ENCODE measurements at places on chromosomes 2 and 18.

GRCh38 chr18:34358923-34359322 is 134.2 kb upstream of the NOL4 start:
- DNase-seq: no peak

DNA sequence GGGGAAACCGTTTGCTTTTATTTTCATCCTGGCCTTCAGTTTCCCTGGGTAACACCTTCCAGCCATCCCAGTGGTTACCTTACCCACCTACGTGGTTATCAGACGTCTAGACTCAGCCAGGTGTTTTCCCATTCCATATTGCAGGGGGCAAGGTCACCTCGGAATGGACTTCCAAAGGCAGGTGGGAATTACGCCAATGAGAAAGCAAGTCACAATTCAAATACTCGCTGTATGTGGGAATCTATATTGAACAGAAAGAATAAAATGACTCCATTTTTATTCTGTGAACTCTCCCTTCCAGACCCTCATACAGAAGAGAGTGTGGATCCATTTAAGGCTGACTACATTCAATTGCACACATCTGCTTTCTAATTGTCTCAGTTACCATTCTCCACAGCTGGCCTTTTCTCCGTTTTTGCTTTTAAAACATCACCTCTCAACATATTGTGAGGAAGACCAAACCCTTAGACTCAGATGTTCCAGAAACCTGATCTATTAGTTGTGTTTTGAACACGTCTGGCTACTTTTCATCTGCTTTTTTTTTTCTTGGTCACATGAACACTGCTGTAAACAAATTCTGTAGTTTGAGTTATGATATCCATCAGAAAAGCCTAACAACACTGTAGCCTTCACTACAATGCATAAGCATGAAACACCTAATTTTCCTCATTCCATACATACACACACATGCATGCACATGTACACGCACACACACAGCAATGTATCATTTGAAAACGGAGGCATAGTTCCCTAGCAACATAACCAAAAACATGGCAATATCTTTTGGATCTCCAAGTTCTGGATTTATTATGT is 59.8 kb downstream of the BCL2 start:
- no peak for DNase-seq

DNA sequence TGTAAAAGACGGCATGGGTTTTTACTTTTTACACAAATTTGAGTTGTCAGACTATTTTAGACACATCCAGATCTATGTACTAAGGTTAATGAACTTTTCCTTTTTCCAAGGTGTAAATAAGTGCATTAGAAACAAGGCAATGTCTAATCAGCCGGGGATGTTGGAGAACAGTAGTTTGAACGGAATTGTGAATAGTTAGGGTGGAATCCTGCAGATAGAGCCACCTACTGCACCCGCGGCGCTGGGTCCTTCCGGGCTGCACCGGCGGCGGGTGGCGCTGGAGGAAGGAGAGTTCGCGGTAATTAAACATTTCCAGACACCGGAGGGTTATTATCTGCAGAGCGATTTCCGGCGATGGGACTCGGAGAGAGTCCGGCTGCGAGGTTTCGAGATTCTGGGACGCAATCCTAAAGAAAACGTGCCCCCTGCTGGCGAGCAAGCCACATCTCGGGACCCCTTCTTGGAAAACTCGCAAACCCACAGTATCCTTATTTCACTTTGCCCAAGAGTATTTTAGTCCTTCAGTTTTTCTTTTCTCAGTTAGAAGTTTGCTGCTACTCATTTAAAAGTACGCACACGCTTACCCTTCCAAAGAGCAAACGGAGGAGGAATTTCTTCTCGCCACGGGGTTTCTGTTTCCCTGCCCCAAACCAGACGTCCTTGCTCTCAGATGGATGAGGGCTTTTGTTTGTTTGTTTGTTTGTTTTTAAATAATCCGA is 4.5 kb upstream of the OSR1 start:
- peak; percentile 92 for DNase-seq

GRCh38 chr2:37775908-37776250 is 104.4 kb upstream of the CDC42EP3 start:
- DNase-seq: no peak

- no peak for DNase-seq
Measured at GRCh38 chr2:138559641-138560040, 58.1 kb downstream of the SPOPL start.

DNA sequence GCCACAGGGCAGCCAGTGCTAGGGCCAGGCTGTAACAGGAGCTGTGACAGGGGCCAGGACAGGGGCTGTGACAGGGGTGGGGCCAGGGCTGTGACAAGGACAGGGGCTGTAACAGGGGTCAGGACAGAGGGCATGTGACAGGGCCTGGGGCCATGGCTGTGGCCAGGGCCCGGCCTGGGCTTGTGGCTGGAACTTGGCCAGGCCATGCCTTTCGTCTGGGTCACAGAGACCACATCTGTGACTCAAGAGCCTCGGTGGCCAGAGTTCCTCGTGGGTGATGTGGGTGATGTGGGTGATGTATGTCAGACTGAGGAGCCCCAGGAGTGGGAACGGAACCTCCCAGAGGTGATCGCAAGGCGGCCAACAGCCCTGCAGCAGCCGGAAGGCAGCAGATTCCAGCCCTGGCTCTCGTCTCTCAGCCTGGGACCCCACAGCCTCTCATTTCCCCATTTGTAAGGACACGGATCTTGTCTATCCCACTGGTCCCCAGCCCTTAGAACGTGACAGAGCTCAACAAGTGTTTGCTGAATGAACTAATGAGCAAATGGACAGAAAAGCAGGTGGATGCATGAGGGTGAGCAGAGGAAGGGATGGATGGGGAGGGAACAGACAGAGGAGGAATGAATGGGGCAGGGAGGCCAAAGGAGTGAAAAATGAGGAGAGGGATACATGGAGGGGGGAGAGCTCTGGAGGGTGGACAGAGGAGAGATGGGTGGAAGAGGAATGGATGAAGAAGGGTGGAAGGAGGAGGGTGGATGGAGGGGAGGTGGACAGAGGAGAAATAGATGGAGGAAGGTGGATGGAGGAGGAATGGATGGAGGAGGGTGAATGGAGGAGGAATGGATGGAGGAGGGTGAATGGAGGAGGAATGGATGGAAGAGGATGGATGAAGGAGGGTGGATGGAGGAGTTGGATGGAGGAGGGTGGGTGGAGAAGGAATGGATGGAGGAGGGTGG is 17.3 kb downstream of the ESPNL start:
- no peak for DNase-seq

DNA sequence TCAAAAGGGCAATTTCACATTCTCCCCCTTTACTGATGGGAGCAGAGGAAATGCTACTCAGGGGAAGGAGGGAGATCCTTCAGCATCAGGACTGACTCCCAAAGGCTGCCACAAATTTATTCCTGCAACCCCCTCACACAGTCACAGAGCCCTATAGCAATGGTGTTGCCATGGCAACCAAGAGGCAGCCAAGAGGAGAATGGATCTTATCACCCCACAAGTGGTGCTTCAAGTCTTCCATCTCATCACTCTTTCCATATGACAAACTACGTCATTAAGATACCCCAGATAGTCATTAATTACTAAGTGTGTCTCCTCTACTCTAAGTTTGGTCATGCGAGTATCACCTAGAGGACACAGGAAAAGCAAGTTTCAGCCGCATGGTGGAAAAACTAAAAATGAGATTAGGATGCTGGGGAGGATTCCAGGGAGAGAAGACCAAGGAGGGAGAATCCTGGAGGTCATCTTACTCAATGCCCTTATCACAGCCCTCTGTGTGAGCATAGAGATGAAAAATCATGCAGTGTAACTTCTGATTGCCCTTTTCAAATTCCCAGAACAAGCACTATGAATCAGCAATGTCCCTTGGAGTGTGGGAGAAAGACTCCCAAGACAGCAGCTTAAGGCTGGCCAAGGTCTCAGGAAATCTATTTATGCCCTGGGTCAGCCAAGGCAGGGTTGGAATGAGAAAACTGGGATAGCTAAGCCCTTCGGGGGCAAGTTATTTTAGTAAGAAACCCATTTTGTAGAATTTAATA is 885.7 kb upstream of the KLHL29 start:
- no peak for DNase-seq

GRCh38 chr2:171244466-171244969 is 83.8 kb upstream of the TLK1 start:
- DNase-seq: no peak

GRCh38 chr2:196380575-196380974 is 209.2 kb upstream of the STK17B start:
- DNase-seq: no peak

DNA sequence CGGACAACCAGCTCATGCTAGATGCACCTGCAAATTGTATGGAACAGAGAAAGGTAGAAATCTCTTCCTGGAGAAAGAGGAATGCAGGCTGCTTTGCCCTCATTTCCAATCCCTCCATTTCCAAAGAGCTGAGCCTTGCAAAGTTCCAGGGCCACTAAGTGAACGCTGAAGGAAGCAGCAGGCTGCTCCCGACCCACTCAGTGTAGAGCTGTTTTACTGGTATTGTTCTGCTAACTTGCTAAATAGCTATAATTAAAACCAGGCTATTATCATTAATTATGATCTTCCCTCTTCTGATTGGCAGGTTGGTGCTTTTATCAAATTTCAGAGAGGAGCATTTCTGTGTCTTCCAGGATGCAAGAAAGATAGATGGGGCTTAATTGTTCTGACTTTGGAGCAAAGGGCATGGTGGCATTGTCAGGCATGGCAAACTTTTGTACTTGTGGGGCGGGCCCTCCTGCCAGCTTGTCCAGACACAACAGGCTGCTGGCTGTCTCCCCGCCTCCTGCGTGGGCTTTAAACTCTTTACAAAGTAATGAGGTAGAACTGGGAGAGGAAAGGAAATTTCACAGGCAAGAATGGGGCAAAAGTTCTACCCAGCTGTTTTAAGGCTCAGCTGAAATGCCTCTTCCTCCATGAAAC is 40.2 kb downstream of the ALK start:
- DNase-seq: no peak

DNA sequence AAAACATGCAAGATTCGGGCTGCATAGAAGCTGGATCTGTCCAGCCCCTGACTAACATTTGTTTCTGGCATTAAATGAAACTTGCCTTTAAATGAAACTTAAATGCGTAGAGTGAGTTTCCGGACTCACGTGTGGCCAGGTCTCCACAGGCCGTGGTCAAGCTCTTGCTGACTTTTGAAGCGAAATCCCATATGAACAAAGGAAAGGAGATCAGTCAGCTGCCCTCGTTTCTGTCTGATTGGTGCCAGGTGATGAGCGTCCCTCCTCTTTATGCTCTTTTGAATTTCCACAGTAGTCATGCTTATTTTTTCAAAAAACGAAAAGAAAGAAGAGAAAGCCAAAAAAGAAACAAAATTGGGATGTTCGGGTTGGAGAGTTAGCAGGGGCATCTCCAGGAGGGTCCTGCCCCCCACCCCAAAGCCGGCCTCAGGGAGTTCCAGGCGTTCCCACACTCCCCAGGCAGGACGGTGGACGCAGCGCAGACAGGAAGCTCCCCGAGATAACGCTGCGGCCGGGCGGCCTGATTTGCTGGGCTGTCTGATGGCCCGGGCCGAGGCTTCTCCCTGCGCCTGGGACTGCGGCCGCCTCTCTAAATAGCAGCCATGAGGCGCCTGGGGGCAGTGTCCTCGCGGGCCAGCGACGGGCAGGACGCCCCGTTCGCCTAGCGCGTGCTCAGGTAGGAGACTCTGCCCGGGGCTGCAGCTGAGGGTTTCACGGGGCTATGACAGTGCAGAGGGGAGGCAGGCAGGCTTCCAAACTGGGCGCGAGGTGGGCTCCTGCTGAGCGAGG is at the start of gene COLEC11:
COLEC11 (plus strand) TSS at position 620 of the 789 bp plus-strand sequence. CDS start 9,229 bp downstream, outside the sequence.
- peak; percentile 41 for DNase-seq

Measured in right hindlimb (tissue), 1 donor.